Lower lobe of right lung (tissue), 2 donors: ENCODE measurements at places on chromosomes 6 and 20. TPM values are rescaled to one million over a fixed set of nuclear protein-coding genes. Genes with fewer than 3 reads are reported as not detected.

- peaks cover 5% of the 10 kb centered on the region for H3K4me1 ChIP-seq
- peak overlapping the region; percentile 75 for H3K27ac ChIP-seq
- H3K36me3 ChIP-seq = no peaks in the 10 kb centered on the region
- H3K4me3 ChIP-seq = peak overlapping the region; percentile 62
These were observed 5.7 kb upstream of the DDX43 start for GRCh38 chr6:73388800-73389512.

Gene HLA-DOA
- total RNA-seq = 31.2 TPM

GRCh38 chr20:46894579-46894958, at the start of gene EYA2:
Gene EYA2 (plus strand): TSS chr20:46894843. CDS start chr20:46990011, 95,168 bp downstream.
- H3K27me3 ChIP-seq = peaks cover 53% of the 10 kb centered on the region
- no peaks in the 10 kb centered on the region for H3K36me3 ChIP-seq
- H3K4me3 ChIP-seq = peak within 1 kb of the TSS; percentile 44
- DNase-seq = no peak
- no peaks in the 10 kb centered on the region for H3K4me1 ChIP-seq
- no peak within 1 kb of the TSS for H3K27ac ChIP-seq

GRCh38 chr6:93210908-93211307, 208.5 kb downstream of the EPHA7 start:
- no peak overlapping the region for H3K27ac ChIP-seq
- no peaks in the 10 kb centered on the region for H3K27me3 ChIP-seq
- DNase-seq = no peak
- no peak overlapping the region for H3K4me3 ChIP-seq
- H3K36me3 ChIP-seq = no peaks in the 10 kb centered on the region

GRCh38 chr20:57473246-57474048, 51.5 kb downstream of the CTCFL start:
- H3K4me1 ChIP-seq = peaks cover 10% of the 10 kb centered on the region
- H3K27me3 ChIP-seq = peaks cover 10% of the 10 kb centered on the region
- H3K27ac ChIP-seq = peak overlapping the region; percentile 3
- no peak overlapping the region for H3K4me3 ChIP-seq
- H3K36me3 ChIP-seq = no peaks in the 10 kb centered on the region
- DNase-seq = peak; percentile 66
